ENCODE measurements at places on chromosomes 7 and 10. TPM values are rescaled to one million over a fixed set of nuclear protein-coding genes. Genes with fewer than 3 reads are reported as not detected.

The NRF1 gene
- 13.1 TPM for polyA plus RNA-seq

The OLAH gene
- not detected for polyA plus RNA-seq

The ATRNL1 gene
- 0.17 TPM for polyA plus RNA-seq

The ZNF487 gene
- polyA plus RNA-seq, result 3.2 TPM

DNA sequence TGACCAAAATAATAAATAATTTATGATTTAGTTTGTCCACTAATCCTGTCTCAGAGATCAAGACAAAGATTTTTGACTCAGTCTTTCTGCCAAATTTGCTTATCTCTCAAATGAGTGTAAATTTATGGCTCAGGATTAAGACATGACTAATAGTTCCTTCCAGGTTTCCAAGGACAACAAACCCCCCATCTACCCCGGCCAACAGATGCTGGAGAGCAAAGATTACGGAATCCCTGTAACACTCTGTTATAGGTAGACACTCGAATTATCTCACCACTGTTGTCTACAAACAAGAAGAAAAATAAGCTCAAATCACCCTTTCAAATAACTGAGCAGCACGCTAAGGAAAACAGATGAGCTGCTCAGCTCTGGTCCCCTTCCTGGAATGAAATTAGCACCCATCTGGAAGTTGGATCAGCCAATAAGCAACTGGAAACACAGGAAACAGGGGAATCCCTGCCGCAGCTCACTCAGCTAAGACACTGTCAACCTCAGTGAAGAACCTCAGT lies 56.8 kb upstream of the SVIL start:
- no peak for DNase-seq

- DNase-seq, result no peak
Observed at GRCh38 chr10:73750819-73751218, 6.6 kb downstream of the SEC24C start.

DNA sequence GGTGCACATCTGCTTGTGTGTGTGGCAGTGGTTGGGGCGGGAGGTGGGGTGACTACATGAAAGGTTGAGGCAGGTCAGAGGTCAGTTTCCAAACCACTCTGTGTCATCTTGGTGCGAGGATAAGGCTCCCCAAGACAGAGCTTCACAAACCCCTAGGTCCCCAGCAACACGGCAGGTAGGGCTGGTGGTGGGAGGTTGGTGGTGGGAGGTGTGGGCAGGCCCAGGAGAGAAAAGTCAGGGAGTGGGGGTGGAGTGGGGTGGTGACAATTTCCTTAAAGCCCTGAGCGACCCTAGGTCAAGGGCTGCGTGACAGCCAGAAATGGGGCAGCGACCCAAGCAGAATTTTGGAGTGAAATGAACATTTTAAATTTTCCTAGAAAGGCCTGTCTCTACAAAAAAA lies 1.6 kb upstream of the STRA8 start:
- DNase-seq, result no peak

DNA sequence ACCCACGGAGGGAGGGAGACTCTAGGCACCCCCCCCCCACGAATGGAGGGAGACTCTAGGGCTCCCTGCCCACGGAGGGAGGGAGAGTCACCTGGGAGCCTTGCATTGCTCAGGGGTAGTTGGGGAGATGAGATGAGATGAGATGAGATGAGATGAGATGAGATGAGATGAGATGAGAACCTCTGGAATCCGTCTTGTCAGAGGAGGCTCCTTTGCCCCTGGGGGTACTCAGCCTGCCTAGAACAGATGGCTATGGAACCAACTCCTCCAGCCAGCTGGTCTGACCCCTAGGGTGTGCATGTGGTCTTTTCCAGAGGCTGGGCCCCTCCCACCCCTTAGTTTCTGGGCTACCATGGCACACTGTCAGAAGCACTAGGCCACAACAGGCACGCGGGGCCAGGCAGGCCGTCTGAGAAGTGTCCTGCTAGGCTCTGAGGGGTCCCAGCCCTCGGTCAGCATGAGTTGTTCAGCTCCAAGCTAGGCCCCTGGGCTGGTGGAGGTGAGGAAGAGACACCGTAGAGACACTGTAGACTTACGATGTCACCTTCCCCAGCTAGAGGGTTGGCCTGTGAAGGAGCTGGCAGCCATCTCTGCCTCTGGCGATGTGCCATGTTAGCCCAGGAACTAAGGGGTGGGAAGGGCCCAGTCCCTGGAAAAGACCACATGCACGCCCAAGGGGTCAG lies 8.8 kb downstream of the TSPAN15 start:
- DNase-seq, result no peak

- DNase-seq, result no peak
Observed at GRCh38 chr7:116521046-116521664, 3.7 kb upstream of the CAV1 start.

GRCh38 chr7:15279640-15280039 lies 282.2 kb downstream of the AGMO start:
- DNase-seq, result no peak

DNA sequence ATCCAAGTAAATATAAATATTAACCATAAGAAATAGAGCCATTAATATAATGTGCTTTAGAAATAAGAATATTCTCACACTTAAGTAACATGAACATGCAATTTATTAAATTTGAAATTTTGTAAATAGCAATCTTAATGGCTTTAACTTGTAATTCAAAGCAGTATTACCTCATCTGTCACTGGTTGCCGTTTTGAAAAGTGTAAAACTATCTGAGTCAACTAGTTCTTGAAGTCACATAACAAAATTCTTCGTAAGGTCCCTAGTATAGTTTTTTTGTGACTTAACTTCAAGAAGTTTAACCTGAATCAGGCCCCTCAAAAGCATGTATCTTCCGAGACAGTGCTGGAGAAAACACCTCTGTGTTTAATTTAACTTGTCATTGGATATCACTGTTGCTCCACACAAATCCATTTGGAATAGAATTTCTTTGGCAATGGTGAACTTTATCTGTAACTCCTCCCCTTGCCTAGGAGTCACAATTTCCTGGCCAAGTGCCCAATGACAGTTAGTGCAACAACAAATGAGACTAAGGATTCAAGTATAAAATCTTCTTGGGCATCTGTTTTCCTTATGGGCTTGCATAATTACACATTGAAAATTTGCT lies 47.1 kb downstream of the NT5C2 start:
- peak; percentile 67 for DNase-seq

DNA sequence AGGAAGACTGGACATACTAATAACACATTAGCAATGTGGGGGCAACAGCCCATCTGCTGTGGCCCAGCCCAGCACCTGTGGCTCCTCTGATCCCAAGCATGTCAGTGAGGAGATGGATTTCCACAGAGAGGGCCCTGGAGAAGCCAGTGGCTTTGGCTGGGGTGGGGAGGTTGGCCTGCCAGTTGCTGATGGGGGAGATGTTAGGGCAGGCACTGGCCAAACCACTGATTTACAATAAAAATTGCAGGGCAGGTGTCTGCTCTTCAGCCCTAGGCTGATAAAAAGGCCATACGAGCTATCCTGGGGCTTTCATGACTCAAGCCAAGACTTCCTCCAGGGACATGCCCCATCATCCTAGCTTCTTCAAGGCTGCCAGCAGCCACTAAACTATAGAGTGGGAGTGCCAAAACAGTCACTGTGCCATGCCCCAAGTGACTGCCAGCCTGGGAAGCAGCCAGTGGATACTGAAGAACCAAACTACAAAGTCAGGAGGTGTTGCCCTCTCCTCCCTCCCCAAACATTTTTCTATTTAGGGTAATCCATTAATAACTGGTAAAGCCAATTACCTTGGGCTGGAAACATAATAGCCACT lies 37.8 kb downstream of the DPCD start:
- no peak for DNase-seq

DNA sequence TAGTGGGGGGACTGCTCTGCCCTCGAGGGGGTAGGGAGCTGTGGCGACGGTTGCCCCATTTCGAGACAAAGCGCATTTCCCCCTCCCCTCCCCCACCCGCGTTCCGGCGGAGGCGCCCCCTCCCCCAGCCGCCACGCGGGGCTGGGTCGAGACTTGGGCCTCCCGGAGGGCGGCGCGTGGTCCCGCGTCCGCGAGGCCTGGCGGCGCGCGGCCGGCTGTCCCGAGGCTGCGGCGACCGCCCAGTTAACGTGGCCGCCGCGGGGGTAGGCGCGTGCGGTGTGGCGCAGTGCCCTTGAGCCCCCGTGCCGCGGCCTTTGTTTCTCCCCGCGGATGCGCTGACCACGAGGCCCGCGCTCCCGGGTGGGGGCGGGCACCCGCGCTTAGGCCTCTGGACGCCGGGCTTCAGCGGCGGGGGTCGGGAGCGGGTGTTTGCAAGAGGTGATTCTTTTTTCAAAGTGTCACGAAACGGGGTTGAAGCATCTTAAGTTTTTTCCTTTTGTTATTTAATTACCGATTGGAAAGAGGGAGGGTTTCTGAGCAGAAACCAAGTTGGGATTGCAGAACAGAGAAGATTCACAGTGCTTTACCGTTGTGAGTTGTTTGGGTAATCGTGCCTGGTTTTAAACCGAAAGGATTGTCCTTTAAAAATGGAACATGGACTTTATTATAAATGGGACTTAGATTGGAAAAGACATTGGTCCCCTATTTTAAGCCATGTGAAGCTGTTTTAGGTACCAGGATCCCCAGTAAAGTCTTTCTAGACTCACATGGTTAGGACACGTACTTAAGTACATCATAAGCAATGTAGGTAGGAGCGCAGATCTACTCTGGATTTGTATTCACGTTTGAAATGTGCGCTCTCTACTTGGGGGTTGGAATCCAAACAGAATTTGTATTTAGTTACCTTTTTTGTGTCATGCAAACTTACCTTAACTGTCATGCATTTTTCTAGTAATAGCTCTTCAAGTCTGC lies 760 bp downstream of the CBX3 start:
- DNase-seq, result no peak

- DNase-seq, result no peak
Observed at GRCh38 chr7:55486991-55487390, 85.3 kb downstream of the VOPP1 start.

GRCh38 chr10:7626283-7626682 lies 40.5 kb downstream of the ITIH5 start:
- no peak for DNase-seq

- DNase-seq, result peak; percentile 24
Observed at GRCh38 chr7:116713918-116714317, 41.9 kb downstream of the MET start.

Data from AG04450 (cell line).